PC-3 (cell line): ENCODE measurements at places on chromosomes 4 and X. TPM values are rescaled to one million over a fixed set of nuclear protein-coding genes. Genes with fewer than 3 reads are reported as not detected.

DNA sequence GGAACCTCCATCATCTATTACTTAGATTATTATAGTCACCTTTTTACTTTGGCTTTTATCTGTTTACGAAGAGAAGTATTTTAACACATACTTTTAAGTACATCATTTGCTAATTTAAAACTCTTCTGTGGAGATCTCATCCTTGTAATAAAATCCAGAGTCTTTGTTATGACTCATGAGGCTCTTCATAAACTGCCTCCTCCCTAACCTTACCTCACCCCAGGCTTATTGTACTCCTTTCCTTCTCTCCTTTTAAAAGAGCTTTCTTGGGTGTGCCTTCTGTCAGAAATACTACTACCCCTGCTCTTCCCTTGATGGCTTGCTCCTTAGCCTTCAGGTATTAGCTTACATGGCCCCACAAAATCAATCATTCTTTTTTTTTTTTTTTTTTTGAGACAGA lies 6.6 kb downstream of the ARL9 start:
- no peak for DNase-seq

DNA sequence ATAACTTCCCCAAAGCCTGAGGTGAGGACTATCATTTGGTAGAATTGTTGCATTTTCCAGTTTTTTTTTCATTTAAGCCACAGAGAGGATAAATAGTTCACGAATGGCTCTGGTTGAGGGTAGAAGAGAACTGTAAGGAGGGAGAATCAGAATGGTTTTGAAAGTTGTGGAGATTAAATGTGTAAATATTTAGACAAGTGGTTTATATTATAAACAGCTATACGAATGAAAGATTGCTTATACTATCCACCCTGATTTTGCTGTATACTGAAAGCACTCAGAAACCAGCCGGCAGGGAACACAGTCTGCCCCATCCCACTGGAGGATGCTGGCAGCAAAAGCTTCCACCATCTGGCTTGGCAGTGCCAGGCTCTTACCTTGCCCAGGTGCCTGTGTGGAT lies 341.1 kb downstream of the RAPGEF2 start:
- DNase-seq = no peak

Gene CRMP1
- not detected in 2 replicates for total RNA-seq

- DNase-seq = peak; percentile 73
Observed at GRCh38 chrX:103153661-103154060, 60.7 kb upstream of the NXF3 start.

GRCh38 chr4:16078195-16078760 lies 5.5 kb downstream of the PROM1 start:
- no peak for DNase-seq

Gene MAGEA11
- not detected in 2 replicates for total RNA-seq

Gene CCDC158
- total RNA-seq = not detected in 2 replicates

- no peak for DNase-seq
Observed at GRCh38 chr4:101140228-101140627, 207.1 kb downstream of the PPP3CA start.

GRCh38 chr4:164894702-164895101 lies 17.7 kb downstream of the APELA start:
- no peak for DNase-seq

- DNase-seq = no peak
Observed at GRCh38 chr4:76962406-76963130, 13.0 kb downstream of the SEPTIN11 start.

GRCh38 chr4:184028561-184029374 lies 123.7 kb downstream of the STOX2 start:
- no peak for DNase-seq
